ENCODE measurements at places on chromosomes 16 and 17.

DNA sequence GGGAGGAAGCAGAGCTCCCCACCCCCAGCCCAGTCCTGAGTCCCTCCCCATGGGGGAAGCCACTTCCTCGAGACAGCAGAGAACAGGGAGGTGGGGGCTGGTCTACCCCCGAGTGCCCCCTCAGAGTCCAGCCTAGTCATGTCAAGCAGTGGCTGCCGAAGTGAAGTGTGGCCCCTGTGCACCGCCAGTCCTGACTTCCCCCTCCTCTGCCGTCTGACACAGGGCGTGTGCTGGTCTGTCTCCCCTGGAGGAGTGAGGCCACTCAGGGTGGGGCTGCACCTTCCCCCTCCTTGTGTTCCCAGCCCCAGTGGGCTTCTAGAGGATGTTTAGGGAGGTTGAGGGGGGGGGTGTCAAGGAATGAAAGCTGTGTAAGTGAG lies 46.9 kb downstream of the MRC2 start:
- DNase-seq = no peak

DNA sequence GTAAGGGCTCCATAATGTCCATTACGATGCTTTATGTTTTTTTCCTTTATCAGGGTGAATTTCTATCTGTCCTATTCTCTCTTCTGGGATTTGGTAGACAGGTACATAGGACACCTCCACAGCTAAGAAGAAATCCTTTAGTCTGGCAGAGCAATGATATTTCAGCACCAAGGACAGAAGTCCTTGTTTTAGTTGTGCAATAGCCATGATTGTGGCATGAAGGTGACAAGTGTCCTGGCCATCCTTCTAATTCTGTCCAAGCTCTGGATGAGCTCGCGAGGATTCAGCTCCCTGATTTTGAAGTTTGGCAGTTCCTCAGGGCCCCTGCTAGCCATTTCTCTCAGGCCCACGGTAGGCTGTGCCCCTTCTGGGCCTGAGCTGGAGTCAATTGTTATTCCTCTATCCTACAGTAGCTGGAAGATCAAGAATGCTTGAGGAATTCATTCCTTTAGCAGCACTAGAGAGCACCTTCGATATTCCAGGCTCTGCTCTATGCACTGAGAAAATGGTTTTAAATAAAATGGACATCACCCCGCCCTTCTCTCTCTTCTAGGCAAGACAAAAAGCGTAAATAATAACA lies 320.8 kb downstream of the XYLT1 start:
- DNase-seq = no peak

DNA sequence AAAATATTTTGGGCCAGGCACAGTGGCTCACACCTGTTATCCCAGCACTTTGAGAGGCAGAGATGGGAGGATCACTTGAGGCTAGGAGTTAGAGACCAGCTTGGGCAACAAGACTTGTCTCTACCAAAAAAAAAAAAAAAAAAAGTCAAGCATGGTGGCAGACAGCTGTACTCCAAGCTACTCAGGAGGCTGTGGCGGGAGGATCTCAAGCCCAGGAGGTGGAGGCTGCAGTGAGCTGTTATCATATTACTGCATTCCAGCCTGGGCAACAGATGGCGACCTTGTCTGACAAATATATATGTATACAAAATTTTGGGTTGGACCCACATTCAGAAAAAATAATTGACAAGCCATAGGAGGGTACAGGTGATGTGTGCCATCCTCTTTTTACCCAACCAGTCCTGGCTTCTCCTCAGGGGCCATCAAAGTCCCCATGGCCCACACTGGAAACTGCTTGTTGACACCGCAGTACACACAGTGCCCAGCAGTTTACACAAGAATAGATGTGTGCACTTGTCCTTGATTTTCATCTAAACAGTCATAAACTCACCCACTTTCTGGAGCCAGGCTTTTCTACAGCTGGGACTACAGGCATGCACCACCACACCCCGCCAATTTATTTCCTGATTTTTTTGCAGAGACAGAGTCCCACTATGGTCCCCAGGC lies 1.7 kb downstream of the CES2 start:
- DNase-seq = no peak

DNA sequence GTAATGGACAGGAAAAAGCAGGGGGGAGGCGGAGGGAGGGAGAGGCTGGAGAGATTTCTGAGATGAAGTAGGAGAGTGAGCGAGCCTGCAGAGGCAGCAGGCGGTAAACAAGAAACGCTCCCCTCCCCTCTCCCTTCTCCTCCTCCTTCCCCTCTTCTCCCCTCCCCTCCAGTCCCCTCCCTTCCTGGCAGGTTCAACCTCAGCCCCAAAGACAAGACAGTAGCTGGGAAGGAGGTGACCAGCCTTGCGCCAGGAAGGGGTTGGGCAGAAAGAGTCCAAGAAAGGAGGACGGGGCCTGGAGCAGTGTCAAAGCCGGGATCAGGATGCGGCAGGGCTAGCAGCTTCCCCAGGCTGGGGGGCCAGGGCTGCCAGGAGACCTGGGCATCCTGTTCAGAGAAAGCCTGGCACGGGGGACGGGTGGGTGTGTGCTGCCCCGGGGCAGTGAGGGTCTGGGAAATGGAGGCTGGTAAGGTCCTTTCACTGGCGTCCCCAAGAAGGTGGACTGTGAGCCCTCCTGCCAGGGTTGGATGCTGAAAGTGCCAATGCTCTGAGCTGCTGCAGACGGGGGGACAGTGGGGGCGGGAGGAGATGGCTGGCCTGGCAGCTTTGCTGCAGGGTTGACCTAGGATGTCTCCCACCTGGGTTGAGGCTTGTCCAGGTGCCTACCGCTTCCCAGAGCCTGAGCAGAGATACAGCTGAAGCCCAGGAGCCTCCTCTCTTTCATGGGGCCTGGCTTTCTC lies 261.6 kb upstream of the TNRC6C start:
- no peak for DNase-seq

DNA sequence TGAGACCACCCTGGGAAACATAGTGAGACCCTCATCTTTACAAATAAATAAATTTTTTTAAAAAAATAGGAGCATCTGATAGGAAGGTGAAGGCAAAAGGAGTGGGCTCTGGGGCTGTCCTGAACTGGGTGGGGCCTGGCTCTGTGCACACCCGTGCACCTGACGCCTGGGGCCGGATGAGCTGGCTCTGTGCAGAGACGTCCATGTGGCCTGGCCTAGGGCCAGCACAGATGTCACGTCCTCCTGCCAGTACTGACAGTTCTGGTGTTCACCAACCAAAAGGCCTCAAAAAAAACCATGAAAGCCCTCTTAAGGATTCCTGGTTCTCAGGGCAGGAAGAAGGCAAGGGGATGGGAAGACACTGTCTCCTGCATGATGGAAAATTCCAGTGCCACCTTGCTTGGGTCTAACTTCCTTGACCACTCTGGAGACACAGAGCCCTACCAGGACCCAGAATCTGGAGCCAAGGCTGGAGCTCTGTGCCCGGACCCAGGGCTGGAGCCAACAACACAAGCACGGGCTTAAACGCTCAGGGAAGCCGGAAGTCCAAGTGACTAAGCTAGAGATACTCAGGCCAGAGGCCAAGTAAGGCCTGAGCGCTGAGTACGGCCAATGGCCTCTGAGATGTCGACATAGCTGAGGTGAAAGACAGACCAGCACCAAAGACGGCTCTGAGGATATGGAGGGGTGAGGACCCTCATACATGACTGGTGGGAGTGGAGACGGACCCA lies 32.9 kb downstream of the COPRS start:
- no peak for DNase-seq
